ENCODE measurements at places on chromosomes 16 and 17. TPM values are rescaled to one million over a fixed set of nuclear protein-coding genes. Genes with fewer than 3 reads are reported as not detected.

ACE gene
- total RNA-seq: 0.24 TPM

CHST5 gene
- total RNA-seq: 0.71 TPM

TP53TG3B gene
- not detected for total RNA-seq

DNA sequence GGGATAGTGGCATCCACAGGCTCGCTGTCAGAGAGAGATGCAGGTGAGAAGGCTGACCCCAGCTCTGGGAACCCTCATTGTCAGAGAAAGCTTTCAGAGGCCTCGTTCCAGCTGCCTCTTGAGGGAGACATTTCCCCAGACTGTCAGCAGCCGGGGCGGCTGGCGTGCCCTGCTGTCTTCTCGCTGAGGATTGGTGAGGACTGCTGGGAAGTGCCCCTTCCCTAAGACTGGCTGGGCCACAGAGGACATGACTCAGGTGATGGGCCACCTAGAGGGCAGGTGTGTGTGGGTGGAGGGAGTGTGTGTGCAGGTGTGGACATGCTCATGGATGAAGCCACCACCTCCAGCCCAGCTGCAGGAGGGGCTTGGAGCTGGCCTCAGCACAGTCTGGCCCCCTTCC is 25.3 kb downstream of the SPACA3 start:
- DNase-seq: no peak

DNA sequence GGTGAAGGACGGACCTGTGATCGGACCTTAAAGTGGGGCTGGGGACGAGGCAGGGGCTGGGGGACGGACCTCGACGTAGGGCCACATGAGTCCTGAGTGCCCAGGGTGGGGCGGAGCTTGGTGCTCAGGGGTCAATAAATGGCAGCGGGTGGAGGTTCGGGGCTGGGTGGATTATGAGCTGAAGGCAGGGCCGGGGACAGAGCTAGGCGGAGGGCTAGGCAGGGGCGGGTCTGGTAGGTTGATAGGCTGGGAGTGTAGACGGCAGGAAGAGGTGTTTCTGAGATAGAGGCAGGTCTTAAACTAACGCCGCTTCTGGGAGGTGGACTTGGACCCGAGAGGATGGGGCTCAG is 733 bp downstream of the CHRNB1 start:
- DNase-seq: no peak

- no peak for DNase-seq
Measured at GRCh38 chr17:55171634-55172328, 93.0 kb upstream of the HLF start.

Measured in activated T-cell treated with anti-CD3 and anti-CD28 coated beads, Interleukin-2, amount 50 U/mL, for 4 hours (primary cell).